Activated naive CD8-positive, alpha-beta T cell treated with anti-CD3 and anti-CD28 coated beads, Interleukin-2, amount 10 ng/mL, durations not matched to agents 7 days and 5 days (primary cell): ENCODE measurements at places on chromosomes 2 and 18. TPM values are rescaled to one million over a fixed set of nuclear protein-coding genes. Genes with fewer than 3 reads are reported as not detected.

- peaks cover 26% of the 10 kb centered on the region for H3K4me1 ChIP-seq
- no peak overlapping the region for H3K27ac ChIP-seq
- no peaks in the 10 kb centered on the region for H3K36me3 ChIP-seq
- no peak overlapping the region for H3K4me3 ChIP-seq
- H3K27me3 ChIP-seq = peaks cover 3% of the 10 kb centered on the region
Observed at GRCh38 chr2:64056021-64056420, 36.8 kb upstream of the VPS54 start.

DNA sequence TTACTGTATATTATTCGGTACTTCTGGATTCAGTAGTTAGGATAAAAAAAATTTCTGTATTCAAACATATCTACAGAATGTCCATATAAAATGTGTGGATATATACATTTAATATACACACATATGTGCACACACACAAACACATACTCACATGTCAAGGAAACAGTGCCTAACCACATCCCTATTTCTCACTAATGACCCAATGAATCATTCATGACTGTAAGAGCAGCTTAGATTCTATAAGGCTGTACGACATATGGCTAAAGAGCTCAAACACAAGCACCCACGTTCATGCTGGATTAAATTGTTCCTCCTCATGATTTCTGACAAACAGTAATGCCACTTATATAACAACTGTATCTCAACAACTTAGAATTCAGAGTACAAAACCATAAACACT, 457.3 kb downstream of the ADCYAP1 start:
- DNase-seq = no peak
- no peaks in the 10 kb centered on the region for H3K4me1 ChIP-seq
- H3K27ac ChIP-seq = no peak overlapping the region
- H3K36me3 ChIP-seq = no peaks in the 10 kb centered on the region
- H3K4me3 ChIP-seq = no peak overlapping the region
- H3K27me3 ChIP-seq = no peaks in the 10 kb centered on the region

ACMSD gene
- total RNA-seq = not detected

SULT1C4 gene
- total RNA-seq = not detected

GRCh38 chr2:66962716-66963115, 434.4 kb upstream of the ETAA1 start:
- H3K36me3 ChIP-seq = no peaks in the 10 kb centered on the region
- no peaks in the 10 kb centered on the region for H3K4me1 ChIP-seq
- H3K27me3 ChIP-seq = no peaks in the 10 kb centered on the region
- H3K4me3 ChIP-seq = no peak overlapping the region

DNA sequence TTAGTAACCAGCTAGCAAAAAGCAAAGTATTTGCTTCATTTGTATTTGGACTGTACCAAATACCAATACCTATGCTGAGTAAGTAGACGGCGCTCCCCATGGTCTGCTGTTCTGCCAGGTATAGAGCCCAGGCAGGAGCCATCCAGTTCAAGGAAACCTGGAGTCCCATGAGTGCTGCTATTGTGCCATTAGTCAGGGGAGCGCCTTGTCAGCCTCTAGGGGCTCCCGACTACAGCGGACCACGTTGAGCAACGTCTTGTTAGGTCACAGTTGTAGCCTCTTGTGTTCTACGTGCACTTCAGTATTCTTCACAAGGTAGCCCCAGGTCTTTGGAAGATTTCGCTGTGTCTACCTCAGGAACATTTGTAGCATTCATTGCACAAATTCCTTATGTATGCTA, 21.6 kb upstream of the SLC9A2 start:
- no peak overlapping the region for H3K4me3 ChIP-seq
- H3K27me3 ChIP-seq = peaks cover 22% of the 10 kb centered on the region
- no peak for DNase-seq
- no peaks in the 10 kb centered on the region for H3K4me1 ChIP-seq
- no peak overlapping the region for H3K27ac ChIP-seq

- H3K4me3 ChIP-seq = no peak overlapping the region
- H3K4me1 ChIP-seq = no peaks in the 10 kb centered on the region
- no peak overlapping the region for H3K27ac ChIP-seq
Observed at GRCh38 chr2:210899131-210899530, 342.7 kb downstream of the CPS1 start.

DNA sequence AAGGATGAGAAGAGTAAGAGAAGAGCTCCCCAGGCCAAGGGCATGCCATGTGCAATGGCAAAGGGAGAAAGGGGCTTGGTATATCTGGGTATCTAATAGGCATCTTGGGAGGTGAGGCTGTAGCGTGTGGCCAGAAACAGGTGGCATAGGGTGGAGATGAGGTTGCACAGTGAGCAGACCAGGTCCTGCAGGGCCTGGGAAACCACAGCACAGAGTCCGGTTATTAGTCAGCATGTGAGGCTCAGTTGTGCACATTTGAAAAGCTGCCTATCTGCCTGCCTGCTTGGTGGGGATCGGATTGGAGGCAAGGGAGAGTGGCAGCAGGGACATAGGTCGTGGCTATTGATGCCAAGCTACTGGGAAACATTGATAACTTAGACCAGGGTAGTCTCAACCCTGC, 190.6 kb downstream of the TPGS2 start:
- no peak for DNase-seq
- peaks cover 4% of the 10 kb centered on the region for H3K27me3 ChIP-seq
- H3K27ac ChIP-seq = no peak overlapping the region
- no peak overlapping the region for H3K4me3 ChIP-seq

GRCh38 chr2:168079236-168079635, 168.2 kb downstream of the STK39 start:
- no peaks in the 10 kb centered on the region for H3K4me1 ChIP-seq
- no peak for DNase-seq
- no peak overlapping the region for H3K4me3 ChIP-seq
- H3K27me3 ChIP-seq = no peaks in the 10 kb centered on the region
- no peak overlapping the region for H3K27ac ChIP-seq

DNA sequence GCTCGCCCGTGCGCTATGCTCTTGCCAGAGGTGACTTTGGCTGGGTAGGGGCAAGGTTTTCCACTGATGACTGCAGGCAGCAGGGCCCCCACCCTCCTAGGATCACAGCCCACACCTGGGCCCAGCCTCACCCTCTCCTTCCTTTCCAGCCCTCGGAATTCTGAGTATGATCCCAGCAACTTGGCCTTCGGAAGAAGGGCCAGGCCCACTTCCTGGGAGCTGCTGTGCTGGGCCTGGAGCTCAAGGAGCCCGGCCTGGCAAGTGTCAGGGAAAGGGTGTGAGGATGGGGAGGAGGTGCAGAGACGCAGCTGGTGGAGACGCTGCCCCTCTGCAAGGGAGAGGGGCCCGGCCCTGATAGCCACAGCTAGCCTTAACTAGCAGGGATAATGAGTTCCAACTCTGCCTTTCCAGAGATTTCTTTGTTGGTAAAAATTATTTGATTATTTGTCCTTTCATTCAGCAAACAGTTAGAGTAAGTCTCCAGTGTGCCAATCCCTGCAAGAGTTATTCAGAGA, 1.7 kb upstream of the CNDP1 start:
- H3K36me3 ChIP-seq = no peaks in the 10 kb centered on the region
- H3K27ac ChIP-seq = no peak overlapping the region
- H3K27me3 ChIP-seq = peaks cover 13% of the 10 kb centered on the region
- DNase-seq = no peak
- H3K4me1 ChIP-seq = no peaks in the 10 kb centered on the region

GRCh38 chr18:76765649-76766048, 56.7 kb upstream of the ZNF236 start:
- no peak for DNase-seq
- peaks cover 35% of the 10 kb centered on the region for H3K27me3 ChIP-seq
- no peak overlapping the region for H3K27ac ChIP-seq
- no peak overlapping the region for H3K4me3 ChIP-seq
- peaks cover 30% of the 10 kb centered on the region for H3K36me3 ChIP-seq

RUFY4 gene
- total RNA-seq = 4.9 TPM

GRCh38 chr18:45589356-45590035, 25.8 kb upstream of the SLC14A2 start:
- H3K36me3 ChIP-seq = no peaks in the 10 kb centered on the region
- H3K27ac ChIP-seq = no peak overlapping the region
- H3K4me3 ChIP-seq = no peak overlapping the region
- no peak for DNase-seq
- H3K27me3 ChIP-seq = peaks cover 7% of the 10 kb centered on the region
- H3K4me1 ChIP-seq = no peaks in the 10 kb centered on the region

DNA sequence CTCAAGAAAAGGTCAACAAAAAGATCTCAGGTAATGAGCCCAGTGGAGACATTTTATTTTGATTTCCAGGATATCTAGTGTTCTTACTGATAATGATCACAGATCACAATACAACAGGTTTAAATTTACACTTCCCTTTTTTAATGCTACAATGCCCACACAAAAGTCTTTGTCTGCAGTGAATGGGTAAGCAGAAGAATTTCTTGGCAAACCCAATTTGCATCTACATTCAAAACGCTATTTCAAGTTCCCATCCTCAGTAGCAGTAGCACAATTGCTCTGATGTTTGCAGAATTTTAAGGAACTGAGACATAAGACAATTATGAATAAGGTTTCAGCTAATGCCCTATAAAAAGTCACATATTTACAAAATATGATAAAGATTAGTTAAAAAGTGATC, 929.4 kb upstream of the PIK3C3 start:
- H3K4me1 ChIP-seq = no peaks in the 10 kb centered on the region
- no peak for DNase-seq

DNA sequence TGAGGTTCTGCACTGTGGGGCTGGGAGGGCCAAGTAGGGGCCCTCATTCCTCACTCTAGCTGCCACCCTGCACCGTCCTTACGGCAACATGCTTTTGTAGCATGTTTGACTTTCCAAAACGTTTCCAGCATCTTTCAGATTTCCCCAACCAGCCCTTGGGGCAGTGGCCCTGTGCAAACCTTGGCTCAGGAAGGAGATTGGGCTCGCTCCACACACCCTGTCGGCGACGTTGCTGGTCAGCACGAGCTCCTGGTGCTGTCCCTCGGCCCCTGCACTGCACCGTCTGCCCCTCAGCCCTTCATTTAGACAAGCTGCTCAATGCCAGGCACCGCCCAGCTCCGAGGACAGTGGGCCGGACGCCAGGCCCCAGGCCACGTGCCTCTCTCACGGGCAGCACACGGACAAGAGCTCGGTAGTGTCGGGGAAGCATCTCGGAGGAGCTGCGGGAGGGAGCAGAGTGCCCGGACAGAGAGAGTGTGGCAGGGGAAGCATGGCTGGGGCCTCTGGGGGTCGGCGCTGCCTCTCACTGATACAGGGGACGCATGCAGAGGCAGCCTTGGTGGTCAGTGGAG, 6.9 kb downstream of the GPR17 start:
- H3K36me3 ChIP-seq = no peaks in the 10 kb centered on the region
- H3K27ac ChIP-seq = no peak overlapping the region
- H3K4me1 ChIP-seq = peaks cover 9% of the 10 kb centered on the region
- no peak overlapping the region for H3K4me3 ChIP-seq

- H3K27ac ChIP-seq = no peak overlapping the region
- no peak for DNase-seq
- no peaks in the 10 kb centered on the region for H3K4me1 ChIP-seq
- peaks cover 2% of the 10 kb centered on the region for H3K27me3 ChIP-seq
- H3K36me3 ChIP-seq = no peaks in the 10 kb centered on the region
Observed at GRCh38 chr18:36627637-36628036, 201.2 kb downstream of the TPGS2 start.

CKAP2L gene
- total RNA-seq = 40.3 TPM

AQP12A gene
- total RNA-seq = not detected

- peaks cover 4% of the 10 kb centered on the region for H3K4me1 ChIP-seq
- H3K27ac ChIP-seq = no peak overlapping the region
- peaks cover 18% of the 10 kb centered on the region for H3K27me3 ChIP-seq
- H3K36me3 ChIP-seq = no peaks in the 10 kb centered on the region
Observed at GRCh38 chr2:60391230-60391629, 162.2 kb downstream of the BCL11A start.

- DNase-seq = no peak
Observed at GRCh38 chr18:25097057-25097456, 254.9 kb downstream of the ZNF521 start.

BUB1 gene
- total RNA-seq = 89.3 TPM

- no peaks in the 10 kb centered on the region for H3K4me1 ChIP-seq
- DNase-seq = no peak
- no peaks in the 10 kb centered on the region for H3K27me3 ChIP-seq
- no peak overlapping the region for H3K27ac ChIP-seq
Observed at GRCh38 chr2:228493852-228494251, 312.4 kb upstream of the SPHKAP start.

CRACDL gene
- total RNA-seq = 2.3 TPM

DNA sequence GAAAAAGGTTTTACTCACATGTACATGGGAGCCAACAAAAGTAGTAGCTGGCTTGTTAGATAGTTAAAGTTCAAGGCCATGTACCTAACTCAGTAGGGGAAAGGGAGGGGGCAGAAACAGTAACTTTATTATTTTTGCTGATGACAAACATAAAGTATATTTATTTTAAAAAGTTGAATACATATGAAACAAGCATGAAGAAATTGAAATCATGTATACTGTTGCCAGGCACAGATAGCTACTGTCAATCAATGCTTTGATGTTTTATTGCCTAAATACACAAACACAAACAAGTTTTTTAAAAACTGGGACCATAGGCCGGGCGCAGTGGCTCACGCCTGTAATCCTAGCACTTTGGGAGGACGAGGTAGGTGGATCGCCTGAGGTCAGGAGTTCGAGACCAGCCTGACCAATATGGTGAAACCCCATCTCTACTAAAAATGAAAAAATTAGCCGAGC, 7.6 kb upstream of the PSD4 start:
- H3K27ac ChIP-seq = peak overlapping the region; percentile 56
- H3K27me3 ChIP-seq = no peaks in the 10 kb centered on the region
- H3K36me3 ChIP-seq = peaks cover 26% of the 10 kb centered on the region
- H3K4me1 ChIP-seq = peaks cover 55% of the 10 kb centered on the region
- no peak for DNase-seq

- H3K27ac ChIP-seq = no peak overlapping the region
- H3K36me3 ChIP-seq = no peaks in the 10 kb centered on the region
- DNase-seq = no peak
- peaks cover 2% of the 10 kb centered on the region for H3K27me3 ChIP-seq
- H3K4me1 ChIP-seq = no peaks in the 10 kb centered on the region
- no peak overlapping the region for H3K4me3 ChIP-seq
Observed at GRCh38 chr18:22483407-22483806, 65.7 kb upstream of the CTAGE1 start.

DNA sequence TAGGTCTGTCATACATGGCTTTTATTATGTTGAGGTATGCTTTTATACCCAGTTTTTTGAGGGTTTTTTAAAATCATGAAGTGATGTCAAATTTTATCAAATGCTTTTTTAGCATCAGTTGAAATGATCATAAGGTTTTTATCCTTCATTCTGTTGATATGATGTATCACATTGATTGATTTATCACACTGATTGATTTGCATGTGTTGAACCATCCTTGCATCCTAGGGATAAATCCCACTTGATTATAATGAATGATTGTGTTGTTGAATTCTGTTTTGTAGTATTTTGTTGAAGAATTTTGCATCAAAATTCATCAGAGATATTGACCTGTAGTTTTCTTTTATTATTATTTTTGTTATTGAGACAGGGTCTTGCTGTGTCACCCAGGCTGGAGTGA, 68.2 kb downstream of the LIMS1 start:
- no peak overlapping the region for H3K4me3 ChIP-seq
- peaks cover 17% of the 10 kb centered on the region for H3K4me1 ChIP-seq
- H3K36me3 ChIP-seq = no peaks in the 10 kb centered on the region
- DNase-seq = no peak
- H3K27ac ChIP-seq = no peak overlapping the region
